ENCODE measurements at places on chromosomes 7 and 10.

- DNase-seq, result no peak
Measured at GRCh38 chr7:3358991-3359390, 57.9 kb downstream of the SDK1 start.

DNA sequence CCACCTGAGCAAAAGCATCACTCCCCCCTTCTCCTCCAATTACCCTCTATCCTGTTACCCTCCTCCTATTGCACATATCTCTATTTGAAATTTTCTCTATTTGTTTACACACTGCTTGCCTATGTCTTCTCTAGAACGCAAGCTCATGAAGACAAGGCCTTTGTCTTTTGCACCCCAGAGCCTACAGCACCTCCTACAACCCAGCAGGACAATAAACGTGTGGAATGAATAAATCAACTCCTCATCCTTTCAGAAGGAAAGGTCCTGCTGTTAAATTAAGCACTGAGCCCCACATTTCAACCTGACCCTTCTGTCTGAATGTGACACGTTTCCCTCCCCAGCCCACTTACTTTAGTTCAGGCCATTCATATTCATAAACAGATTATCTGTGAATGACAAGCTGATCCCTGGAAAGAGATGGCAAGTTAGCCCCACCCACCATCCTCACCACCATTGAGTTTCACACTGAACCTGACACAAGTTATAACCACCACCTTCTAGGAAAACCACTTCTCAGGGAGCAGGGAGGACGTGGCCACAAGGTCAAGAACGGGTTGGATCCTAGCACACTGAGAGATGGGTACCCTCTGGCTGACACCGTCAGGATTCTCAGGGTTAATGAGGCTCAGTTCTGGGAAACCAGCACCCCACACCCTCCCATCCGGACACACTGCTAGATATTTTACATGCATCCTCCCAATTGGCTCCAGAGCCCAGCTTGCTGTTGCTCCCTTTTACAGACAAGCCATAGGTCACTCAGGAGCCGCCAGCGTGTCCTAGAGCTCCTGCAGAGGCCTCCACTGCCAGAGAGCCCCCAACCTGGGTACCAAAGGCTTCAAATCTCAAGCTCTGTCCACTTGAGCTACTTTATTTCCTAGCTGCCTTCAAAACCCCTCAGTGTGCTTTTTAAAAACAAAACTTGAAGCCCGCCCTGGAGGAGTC lies 934 bp downstream of the PRTFDC1 start:
- DNase-seq, result no peak

DNA sequence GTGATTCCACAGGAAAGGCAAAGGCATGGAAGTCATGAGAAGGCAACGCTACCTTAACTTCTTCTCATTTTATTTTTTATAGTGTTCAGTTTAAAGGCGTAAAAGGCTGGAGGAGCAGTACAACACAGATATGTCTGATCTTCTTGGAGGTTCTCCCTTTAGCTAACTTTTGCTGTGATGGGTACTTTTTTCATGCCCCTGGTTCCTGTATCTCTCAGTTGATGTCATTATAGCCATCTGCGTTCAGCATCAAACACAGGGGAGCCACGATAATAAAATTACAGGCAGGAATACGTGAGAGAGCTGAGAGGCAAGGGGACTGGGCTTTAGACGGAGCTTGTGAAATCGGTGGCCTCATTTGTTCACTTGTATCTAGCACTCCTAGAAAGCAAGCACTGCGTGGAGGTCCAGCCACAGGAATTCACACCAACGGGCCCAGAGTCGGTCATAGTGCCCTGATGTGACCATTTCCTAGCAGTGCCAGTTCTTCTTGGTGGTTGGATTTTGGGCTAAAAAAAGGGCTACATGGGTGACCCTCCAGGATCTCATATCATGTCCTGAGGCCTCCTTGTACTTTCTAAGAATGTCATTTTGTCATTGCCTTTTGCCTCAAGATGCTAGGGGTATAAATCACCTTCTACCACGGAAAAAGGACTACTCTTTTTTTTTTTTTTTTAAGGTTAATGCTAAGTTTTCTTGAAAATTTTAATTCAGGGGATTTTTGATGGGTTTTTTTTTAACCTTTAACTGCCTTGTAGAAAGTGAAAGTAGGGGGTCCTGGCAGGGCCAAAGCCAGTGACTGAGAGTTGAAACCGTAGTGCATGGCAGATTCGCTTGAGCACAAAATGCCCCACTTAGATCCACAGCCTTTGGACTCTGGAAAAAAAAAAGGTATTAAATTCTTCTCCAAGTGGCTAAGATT lies 191.5 kb downstream of the CELF2 start:
- DNase-seq, result no peak

- no peak for DNase-seq
Measured at GRCh38 chr7:94394109-94394436, 622 bp upstream of the COL1A2 start.

GRCh38 chr10:129397198-129397974 lies 69.7 kb upstream of the MGMT start:
- DNase-seq, result no peak

DNA sequence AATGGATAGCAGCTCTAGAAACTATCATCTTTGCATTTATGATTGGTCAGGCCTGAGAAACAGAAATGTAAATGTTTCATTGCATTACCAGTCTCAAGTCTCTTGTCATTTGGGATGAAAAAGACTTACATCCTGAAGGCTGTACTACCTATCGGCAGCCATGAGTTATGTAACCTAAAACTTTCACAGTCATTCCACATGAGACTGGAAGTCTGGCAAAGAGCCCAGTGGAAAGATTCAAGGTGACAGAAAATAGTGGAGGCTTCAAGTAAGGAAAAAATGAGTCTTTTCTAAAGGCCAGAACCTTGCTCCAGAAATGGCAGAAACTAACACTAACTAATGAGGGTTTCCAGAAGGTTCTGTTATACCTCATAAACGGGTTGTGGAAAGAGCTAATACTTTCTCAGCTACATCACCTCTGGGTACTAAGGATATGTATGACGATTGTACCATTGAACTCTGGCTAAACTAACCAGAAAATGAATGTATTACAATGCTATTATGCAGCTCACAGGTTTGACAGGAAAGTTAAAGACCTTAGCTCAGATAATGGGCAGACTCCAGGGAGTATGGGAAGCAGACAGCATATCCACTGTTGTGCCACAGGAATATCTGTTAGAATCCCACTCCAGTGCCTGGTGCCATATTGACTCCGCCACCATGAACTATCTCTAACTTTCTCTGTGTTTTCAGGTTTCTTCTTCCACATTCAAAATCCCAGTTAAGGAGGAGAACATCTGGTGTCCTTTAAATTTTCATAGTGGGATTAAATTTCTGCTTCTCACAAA lies 41.7 kb upstream of the DYNC1I1 start:
- DNase-seq, result no peak

DNA sequence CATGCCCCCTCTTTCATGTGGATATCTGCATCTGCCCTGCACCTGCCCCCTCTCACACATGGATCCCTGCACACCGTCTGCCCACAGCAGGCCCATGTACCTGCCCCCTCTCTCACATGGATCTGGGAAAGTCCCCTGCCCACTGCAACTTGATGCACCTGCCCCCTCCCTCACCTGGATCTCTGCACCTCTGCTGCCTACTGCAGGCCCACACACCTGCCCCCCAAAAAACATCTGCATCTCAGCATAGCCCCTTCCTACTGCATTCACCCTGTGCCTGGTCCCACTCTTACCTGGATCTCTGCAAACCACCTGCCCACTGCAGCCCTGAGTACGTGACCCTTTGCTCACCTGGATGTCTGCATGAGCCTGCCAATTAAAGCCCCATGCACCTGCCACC lies 479.8 kb downstream of the PTPRN2 start:
- DNase-seq, result no peak

DNA sequence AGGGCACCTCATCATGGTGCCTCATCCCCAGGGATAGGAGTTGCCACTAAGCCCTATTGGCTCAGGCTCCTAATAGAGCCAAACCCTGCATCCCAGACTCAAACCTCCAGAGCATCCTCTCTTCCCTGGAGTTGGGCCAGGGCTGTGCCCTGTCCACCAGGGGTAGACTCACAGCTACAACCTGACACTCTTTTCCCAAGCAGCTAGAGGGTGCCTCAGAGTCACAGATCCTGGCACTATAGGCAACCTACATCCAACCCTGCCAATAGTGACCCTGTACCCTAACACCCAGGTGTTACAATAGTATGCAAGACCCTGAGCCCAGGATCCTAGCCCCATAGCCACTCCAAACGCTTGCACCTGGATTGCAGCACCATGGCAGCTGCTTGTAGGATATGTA lies 64.0 kb upstream of the PLA2G12B start:
- no peak for DNase-seq

DNA sequence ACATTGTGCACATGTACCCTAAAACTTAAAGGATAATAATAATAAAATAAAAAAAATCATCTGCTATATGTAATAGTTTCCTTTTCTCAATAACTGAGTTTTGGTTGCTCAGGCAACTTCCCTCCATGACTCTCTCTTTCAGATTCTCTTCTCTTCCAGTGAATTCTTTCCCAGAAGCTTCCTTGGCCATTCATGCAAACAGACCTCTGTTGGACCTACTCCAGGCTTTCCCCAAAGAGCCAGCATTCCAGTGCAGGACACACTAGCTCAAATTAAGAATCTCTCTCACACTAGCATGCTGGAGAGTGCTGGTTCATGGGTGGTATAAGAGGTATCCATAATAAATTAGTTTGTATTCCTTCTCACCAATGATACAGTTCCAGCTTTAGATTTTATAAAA lies 31.0 kb upstream of the ZEB1 start:
- DNase-seq, result no peak

GRCh38 chr7:112452102-112452888 lies 2.0 kb downstream of the IFRD1 start:
- no peak for DNase-seq

GRCh38 chr7:97499204-97499603 lies 232.7 kb upstream of the TAC1 start:
- no peak for DNase-seq

DNA sequence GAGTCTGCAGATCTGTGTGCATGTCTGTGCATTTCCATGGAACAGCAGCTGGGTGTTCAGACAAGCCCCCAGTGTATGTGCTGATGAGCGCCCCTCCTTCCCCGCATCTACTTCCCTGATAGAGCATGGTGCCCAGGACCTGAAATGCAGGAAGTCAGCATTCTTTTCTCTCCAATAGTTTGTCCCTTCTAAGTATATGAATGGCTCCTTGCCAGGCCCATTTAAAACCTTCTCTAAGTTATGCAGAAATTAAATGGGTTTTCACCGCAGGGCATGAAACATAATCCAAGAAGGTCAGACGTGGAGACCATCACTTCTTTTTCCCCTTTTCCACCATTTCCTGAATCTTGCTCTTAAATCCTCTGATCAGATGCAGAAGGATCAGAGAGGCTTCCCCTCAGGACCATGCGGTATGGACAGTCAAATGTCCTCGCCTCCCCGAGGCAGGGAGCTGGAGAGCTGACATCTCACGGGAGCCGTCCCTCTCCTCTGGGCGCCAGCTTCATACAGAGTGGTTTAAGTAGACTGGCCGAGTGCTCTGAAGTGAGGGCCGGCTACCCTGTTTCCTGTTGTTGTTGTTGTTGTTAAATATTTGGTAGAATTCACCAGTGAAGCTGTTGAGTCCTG lies 155.3 kb downstream of the C10orf105 start:
- no peak for DNase-seq

DNA sequence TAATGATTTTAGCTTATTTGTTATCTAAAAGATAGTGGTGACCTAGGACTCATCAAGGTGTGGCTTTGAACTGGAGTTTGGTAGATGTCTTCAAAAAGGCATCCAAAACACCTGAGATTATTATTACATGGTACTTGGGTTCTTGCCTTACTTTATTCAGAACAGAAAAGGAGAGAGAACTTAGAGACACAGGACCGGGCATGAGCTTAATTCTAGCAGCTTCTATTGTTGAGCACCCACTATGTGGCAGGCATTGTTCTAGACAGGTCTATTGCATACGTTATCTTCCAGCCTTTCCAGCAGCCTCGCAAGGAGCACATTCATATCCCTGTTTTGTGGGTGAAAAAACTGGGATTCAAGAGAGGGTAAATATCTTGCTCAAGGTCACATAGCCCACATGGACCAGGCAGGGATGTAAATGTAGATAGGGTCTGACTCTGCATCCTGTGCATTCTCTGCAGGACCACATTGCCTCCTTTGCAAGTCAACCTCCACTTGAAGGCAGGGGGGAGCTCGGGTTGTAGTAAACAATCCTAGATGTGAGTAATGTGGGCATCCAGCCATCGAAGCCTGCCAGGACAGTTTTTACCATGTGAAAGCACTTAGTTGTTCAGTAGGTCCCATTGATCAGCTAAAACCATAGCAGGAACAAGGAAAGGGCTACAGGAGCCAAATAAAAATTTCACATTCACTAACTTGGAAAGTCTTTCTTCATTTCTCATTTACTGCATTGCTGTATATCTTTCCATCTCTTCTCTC lies 551.4 kb downstream of the LRMDA start:
- no peak for DNase-seq

GRCh38 chr7:70574314-70574834 lies 557.6 kb upstream of the GALNT17 start:
- no peak for DNase-seq

- DNase-seq, result no peak
Measured at GRCh38 chr10:16995867-16996529, 133.6 kb downstream of the CUBN start.

DNA sequence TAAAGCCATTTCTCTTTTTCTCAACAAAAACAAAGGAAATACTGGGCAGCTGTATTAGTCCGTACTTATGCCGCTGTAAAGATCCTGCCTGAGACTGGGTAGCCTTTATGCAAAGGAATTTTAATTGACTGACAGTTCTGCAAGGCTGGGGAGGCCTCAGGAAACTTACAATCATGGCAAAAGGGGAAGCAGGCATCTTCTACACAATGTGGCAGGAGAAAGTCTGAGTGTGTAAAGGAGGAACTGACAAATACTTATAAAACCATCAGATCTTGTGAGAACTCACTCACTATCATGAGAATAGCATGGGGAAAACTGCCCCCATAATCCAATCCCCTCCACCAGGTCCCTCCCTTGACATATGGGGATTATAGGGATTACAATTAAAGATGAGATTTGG lies 264.3 kb downstream of the SEMA3A start:
- DNase-seq, result no peak

DNA sequence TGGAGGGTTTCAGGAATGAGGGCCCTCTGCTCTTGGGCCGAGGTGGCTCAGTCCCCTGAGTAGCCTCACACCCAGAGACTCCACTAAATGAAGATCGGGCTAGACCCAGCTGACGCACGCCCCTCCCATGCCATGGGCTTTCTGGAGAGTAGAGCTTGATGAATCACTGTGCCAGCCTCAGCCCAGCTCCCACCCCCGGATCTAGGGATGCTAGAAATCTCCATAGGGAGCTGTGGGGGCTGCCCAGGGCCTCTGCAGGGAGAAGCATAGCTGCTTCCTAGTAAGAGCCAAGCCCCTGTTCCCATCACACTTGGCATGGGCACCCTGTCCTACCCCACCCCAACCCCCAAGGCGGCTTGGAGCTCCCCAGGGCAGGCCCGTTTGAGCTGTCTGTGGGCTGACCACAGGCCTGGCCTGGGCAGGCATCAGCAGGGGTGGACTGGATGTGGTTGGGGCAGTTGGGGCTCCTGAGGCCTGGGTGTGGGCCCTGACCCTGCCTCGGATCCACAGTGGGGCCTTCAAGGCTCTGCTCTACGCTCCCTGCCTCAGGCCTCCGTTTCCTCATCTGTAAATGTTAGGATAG lies 121.2 kb downstream of the ZMIZ1 start:
- DNase-seq, result no peak

Data from stimulated activated CD8-positive, alpha-beta memory T cell treated with anti-CD3 and anti-CD28 coated beads, Interleukin-2, amount 100 ng/mL, for 1 hour (primary cell).